ENCODE measurements at places on chromosomes 6 and 20. TPM values are rescaled to one million over a fixed set of nuclear protein-coding genes. Genes with fewer than 3 reads are reported as not detected.

The TCF21 gene
- 0.28 TPM for total RNA-seq

The POPDC3 gene
- total RNA-seq = not detected

The TMEM244 gene
- not detected for total RNA-seq

- no peaks in the 10 kb centered on the region for H3K27me3 ChIP-seq
- no peaks in the 10 kb centered on the region for H3K36me3 ChIP-seq
- H3K4me3 ChIP-seq = no peak overlapping the region
- H3K27ac ChIP-seq = no peak overlapping the region
These were observed 296.5 kb upstream of the SLC35B3 start for GRCh38 chr6:8731874-8732273.

GRCh38 chr6:146620655-146621054 is 21.9 kb downstream of the ADGB start:
- no peak for DNase-seq
- H3K4me3 ChIP-seq = no peak overlapping the region
- no peak overlapping the region for H3K27ac ChIP-seq

GRCh38 chr6:1849691-1850090 is 240.0 kb downstream of the FOXC1 start:
- H3K27me3 ChIP-seq = no peaks in the 10 kb centered on the region
- no peaks in the 10 kb centered on the region for H3K4me1 ChIP-seq
- H3K27ac ChIP-seq = no peak overlapping the region
- no peak for DNase-seq
- H3K4me3 ChIP-seq = no peak overlapping the region

DNA sequence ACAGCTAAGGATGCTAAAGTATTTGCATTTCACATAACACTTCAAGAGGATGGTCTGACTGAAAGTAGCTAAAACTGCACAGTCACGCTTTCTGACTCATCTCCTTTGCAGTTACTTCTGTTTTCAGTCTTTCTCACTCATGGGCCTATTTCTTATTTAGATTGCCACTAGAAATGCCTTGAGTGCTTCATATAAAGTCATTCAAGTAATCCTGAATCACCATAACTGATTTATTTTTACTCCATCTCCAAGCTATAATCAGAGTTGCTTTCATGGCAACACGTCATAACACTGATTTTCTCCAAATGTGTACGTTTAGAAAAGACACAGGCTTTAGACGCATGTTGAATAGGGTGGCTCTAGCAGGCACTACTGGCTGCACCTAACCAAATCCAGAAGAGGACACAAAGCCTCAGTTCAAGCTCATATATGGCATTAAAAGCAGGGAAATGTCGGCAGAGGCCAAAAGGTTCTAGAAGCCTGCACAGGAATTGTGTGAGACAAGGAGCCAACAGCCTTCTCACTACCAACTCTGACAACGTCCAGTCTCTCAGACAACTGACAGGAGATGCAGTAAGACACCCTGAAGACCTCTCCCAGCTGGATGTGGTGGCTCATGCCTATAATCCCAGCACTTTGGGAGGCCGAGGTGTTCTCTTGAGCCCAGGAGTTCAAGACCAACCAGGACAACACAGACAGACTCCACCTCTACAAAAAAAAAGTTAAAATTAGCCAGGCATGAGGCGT is 64.1 kb upstream of the BEND6 start:
- no peak for DNase-seq
- no peaks in the 10 kb centered on the region for H3K36me3 ChIP-seq
- H3K27me3 ChIP-seq = no peaks in the 10 kb centered on the region
- H3K4me3 ChIP-seq = no peak overlapping the region

DNA sequence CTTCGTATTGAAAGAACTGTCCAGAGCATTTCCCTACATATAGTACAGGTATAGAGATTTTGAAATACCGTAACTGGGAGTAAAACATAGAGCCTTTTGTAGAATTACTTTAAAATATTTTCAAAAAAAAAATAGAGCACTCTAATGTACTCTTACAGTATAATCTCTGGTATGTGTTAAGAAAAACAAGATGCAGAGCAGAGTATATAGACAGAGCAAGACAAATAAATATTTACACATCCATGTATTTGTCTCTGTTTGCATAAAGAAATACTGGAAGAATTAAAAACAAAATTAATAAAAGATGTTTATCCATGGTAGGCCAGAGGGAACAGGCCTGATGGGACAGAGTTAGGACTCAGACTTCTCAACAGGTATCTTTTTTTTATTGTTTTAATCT is 28.0 kb upstream of the SUMO4 start:
- no peaks in the 10 kb centered on the region for H3K36me3 ChIP-seq
- H3K4me3 ChIP-seq = no peak overlapping the region

DNA sequence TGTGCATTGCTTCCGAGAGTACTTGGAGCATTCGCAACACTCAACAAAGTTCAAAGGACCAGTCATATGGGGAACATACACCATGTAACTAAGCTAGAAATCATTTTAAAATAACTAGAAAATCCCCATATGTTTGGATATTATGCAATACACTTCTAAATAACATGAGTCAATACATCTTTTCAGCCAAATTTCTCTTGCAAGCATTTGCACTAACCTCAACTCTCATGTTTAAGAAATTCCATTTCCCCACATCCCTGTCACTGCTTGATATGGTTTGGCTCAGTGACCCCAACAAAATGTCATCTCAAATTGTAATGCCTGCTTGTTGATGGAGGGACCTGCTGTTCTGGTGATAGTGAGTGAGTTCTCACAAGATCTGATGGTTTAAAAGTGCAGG is 85.7 kb upstream of the CST7 start:
- no peaks in the 10 kb centered on the region for H3K4me1 ChIP-seq
- DNase-seq = no peak
- no peaks in the 10 kb centered on the region for H3K27me3 ChIP-seq
- no peak overlapping the region for H3K4me3 ChIP-seq

GRCh38 chr6:47165918-47166317 is 123.8 kb upstream of the ADGRF1 start:
- H3K36me3 ChIP-seq = no peaks in the 10 kb centered on the region
- no peaks in the 10 kb centered on the region for H3K4me1 ChIP-seq
- DNase-seq = no peak
- H3K4me3 ChIP-seq = no peak overlapping the region
